Stimulated activated CD4-positive, alpha-beta T cell treated with anti-CD3 and anti-CD28 coated beads, Interleukin-2, amount 100 ng/mL, for 4 hours (primary cell): ENCODE measurements at places on chromosomes 4 and X.

DNA sequence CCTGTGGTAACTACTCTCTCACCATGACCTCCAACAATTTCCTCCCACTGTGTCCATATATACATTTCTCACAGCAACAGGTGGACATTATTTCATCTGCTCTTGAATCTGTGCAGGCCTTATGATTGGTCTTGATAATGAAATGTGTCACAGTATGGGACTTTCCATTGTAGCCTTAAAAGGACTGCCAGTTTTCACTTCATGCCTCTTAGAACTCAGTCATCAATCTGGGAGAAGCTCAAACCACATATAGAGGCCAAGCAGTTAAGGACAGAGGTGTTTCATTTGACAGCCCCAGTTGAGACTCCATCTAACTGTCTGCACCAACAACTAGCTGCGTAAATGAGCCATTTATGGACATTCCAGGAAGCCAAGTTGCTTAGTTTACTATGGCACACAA lies 1534.8 kb downstream of the ARAP2 start:
- no peak for DNase-seq

DNA sequence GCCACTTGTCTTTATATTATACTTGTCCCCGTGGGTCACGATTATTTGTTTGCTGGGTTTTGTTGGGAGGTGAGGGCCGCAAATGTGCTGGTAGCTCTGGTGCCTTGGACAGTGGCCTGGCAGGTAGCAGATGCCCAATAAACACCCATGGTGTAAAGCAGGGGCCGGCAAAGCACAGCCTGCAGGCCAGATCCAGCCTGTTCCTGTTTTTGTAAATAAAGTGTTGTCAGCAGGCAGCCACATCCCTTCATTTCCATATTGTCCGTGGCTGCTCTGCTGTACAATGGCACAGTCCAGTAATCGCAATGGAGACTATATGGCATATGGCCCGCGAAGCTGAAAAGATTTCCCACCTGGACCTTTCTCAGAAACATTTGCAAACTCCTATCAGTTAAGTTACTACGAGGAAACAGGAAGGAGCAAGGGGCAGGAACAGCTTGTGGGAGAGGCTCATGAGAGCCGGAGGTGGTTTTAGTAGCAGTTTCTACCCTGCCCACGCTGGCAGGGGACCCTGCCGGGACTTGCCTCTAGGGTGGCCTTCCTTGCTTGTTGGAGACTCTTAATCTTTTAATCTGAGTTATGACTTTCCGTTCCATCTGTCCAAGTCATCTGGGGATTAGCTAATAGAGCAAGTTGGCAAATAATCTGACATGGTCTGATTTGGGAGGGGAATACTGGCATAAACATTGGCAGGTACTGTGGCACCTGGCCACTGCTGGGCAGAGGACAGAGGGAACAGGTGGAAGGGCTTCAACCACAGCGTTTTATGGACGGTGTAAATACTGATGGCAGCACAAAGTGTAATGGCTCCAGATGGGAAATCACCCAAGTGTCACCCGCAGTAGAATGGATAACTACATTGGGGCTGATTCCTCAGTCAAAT lies 19.6 kb downstream of the CLCN4 start:
- no peak for DNase-seq

- DNase-seq: no peak
These were observed 144.2 kb upstream of the PCDH18 start for GRCh38 chr4:137676357-137676998.

DNA sequence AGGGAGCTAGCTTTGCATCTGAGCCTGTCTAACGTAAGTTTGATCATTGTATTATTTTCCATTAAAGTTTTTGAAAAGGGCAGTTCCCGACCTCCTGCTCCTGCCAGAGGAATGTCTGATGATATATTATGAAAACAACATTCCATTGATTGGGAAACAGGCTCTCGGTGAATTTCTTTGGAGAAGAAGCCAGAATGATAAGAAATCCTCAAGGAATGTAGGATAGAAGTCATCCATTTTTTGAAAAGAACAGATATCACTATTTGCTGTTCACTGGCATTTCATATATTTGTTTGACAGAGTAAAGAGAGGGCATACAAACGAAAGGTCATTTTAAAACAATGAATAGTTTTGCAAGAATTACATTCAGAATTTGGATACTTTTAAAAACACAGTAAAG lies 781.0 kb upstream of the HTR2C start:
- no peak for DNase-seq

DNA sequence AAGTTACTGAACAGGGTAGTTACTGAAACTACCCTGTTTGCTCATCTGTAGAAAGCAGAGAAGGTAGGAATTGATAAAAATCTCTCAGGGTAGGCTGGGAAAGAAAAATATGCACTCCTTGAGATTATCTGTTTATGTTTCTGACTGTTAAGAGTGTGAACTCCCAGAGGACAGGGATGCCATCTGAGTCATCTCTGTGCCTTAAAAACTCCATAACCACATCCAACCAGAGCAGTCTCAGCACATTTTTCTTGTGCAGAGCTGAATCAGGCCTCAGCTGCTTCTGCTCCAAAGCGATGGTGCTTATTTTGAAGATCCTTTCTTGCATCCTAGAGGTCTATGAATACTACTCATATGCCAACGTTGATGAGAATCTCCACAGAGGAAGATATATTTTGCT lies 9.9 kb downstream of the CENPVL3 start:
- no peak for DNase-seq

GRCh38 chrX:10175319-10175871 lies 18.6 kb downstream of the CLCN4 start:
- no peak for DNase-seq

DNA sequence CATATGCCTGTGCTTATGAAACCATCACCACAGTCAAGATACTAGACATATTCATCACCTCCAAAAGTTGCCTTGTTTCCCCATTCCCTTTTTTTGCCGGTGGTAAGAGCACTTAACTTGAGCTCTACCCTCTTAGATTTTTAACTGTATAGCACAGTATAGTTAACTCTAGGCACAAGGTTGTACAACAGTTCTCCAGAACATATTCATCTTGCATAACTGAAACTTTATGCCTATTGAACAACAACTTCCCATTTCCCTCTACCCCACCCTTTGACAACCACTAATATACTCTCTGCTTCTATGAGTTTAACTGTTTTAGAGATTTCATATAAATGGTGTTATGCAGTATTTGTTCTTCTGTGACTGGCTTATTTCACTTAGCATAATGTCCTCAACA lies 119.3 kb downstream of the ASB9 start:
- no peak for DNase-seq

- no peak for DNase-seq
These were observed 1.9 kb upstream of the MAMLD1 start for GRCh38 chrX:150361070-150361776.

DNA sequence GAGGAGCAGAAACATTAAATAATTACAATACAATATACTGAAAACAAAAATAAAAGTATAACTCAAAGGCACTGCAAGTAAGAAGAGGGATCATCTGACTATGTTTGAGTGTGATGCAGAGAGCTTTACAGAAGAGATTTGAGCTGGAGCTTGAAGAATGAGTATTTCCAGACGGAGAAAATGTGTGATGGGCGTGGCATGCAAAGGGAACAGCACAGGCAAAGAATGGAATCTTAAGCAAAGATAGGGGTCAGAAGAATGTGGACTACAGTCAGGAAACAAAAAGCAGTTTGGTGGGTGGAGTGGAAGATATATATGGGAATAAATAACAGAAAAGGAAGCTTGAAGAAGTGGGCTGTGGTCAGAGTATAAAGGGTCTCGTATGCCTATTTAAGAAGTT lies 45.5 kb downstream of the OPHN1 start:
- DNase-seq: no peak

- DNase-seq: no peak
These were observed 509.6 kb downstream of the MID1IP1 start for GRCh38 chrX:39310891-39311290.

GRCh38 chr4:174314770-174315169 lies 31.1 kb downstream of the CEP44 start:
- DNase-seq: no peak

DNA sequence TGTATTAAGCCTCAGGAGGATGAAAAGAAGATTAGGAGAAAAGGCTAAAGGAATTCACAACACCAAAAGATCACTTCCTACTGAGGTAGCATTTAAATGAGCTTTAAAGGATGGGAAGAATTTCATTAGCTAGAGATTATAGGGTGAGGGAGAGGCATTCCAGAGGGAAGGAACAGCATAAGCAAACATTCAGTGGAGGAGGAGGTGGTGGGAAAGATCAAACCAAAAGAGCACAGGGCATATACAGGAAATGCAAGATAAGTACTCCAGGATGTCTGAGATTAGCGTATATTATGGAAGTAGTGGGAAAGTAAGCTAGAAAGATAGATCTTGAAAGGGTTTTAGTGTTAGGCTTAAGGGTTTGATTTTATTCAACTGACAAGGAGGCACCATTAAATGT lies 84.8 kb downstream of the COL4A6 start:
- no peak for DNase-seq

DNA sequence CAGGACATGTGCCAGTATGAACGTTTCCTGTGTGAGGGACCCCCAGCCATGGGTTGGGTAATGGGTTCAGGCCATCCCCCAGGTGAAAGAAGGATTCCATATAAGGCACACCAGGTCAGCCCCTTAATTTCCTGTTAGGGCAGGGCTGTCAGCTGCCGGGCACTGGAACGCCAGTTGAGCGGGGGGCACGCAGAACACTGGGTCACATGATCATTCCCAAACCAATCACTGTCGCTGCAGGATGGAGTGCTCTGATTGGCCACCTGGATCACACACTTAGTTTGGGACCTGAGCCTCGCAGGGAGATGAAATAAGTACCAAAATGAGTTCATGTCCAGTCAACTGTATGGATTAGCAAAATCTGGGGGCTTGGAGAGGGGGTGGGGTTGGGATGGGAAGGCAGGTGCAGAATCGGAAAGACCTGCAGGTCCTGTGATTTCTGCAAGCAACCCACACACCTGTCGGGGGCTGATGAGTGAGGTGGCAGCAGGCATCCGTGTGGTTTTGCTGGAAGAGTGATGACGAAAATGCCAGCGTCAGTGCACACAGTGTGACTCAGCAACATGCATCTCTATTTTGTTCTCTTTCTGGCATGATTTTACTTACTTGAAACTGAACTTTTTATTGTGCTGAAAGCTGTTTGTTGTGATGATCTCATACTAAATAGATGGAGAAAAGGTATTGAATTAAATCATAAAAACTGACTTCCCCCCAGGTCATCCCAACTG lies 32.2 kb downstream of the RNF212 start:
- no peak for DNase-seq

DNA sequence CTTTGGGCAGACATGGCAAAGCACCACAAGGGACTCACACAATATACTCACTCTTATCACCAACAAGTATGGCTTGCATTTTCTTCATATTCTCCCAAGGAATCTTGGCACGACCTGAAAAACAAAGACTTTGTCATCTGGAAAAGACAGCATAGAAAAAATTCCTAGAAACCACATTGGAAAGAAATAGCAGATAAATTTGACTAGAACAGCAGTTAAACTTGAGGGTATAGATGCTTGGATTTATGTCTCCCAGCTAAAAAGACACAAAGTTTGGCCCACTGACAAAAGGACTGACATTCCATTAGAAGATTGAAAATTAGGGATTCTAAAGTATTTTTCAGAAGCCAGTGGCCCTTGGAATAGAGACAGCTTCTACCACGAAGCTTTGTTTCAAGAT lies 6.9 kb upstream of the VEGFC start:
- no peak for DNase-seq

DNA sequence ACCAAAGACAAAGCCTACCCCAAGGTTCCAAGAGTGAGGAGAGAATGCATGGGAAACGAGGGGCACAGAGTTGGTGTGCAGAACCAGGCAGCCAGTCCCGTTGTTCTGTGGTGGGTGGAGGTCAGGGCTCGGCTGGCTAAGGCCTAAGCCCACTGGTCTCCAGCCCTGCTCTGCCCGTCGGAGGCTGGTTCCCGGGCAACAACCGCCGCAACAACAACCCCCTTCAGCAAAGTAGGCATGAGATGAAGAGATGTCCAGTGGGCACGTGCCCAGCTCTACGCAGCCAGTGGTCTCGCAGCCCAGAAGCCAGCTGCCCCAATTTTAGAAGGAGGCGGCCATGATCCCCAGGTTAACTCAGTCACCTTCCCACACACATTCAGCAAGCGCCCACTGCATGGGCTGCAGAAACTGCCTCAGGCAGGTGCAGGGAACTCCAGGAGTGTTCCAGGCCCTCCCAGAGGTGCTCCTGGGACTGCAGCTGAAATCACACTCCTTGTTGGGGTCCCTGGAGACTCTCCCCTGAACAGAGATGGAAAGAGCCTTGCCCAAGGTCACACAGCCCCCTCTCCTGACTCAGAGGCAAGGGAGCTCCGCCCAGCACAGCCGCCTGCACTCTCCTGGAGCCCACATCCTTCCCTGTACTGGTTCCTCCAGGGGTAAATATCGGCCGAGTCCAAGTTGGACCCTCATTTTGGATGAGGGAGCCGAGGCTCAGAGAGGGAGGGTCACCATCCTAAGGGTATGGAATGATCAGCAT lies 25.4 kb upstream of the HTRA3 start:
- no peak for DNase-seq

DNA sequence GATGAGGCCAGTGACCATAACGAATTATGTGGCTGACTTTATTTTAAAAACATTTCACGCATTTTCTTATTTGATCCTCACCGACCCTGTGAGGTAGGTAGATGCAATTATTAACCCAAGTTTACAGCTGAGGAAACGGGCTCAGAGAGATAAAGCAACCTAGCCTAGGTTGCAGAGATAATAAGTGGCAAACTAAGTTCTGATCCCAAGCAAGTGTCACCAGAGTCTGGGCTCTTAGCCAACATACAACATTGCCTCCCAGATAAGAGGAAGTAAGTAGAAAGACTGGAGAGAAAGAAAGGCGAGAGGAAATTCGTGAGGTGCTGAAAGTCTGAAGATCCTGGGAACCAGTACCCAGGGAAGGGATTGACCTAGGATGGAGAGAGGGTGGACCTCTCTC lies 77.4 kb upstream of the GPR50 start:
- DNase-seq: no peak

- DNase-seq: no peak
These were observed 478.0 kb upstream of the CPEB2 start for GRCh38 chr4:14524276-14524675.

DNA sequence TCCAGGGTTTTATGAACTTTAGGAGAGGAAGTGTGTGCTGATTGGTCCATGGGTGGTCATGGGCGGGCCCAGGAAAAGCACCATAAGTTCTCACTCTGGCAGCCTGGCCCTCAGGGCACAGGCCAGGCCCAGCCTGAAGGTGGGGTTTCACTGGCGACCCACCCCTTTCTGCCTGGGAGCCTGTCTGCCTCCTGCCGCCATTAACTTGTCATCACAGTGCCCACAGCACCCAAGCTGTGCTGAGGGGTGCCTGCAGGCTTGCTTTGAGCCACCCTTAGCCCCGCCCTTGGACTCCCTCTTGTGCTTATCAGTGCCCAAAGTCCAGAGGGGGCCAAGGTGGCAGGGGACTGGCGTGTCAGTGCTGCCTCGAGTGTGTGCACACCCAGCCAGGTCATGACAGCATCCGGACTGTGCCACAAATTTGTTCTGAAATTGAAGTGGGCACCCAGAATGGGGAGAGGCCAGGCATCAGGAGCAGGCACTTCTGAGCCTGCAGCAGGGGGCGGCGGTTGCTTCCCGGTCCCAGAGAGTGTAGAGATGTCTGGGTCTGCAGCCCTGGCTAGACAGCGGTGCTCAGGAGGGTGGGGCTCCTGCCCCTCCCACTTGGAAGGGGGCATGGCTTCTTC lies 455.6 kb downstream of the TMA16 start:
- DNase-seq: no peak

- DNase-seq: no peak
These were observed 146.7 kb downstream of the CHIC2 start for GRCh38 chr4:53917729-53918128.
